ENCODE measurements at places on chromosomes 13 and 19.

DNA sequence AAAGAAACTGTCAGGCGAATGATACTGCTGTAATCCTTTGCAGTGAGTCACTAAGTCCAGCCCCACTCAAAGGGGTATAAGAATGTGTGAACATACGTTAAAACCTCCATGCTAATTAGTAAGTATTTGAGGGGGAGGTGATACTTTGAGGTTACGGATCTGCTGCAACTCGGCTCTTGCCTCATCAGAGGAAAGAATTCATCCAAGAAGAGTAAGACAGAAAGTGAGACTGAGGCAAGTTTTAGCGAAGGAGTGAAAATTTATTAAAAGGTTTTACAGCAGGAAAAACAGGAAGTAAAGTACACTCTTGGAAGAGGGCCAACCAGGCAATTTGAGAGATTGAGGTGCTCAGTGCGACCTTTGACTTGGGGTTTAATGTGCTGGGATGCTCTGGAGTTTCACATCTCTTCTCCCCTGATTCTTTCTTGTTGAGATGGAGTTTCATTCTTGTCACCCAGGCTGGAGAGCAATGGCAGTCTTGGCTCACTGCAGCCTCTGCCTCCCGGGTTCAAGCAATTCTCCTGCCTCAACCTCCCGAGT lies 9.8 kb downstream of the CLEC4M start:
- DNase-seq: peak; percentile 73

DNA sequence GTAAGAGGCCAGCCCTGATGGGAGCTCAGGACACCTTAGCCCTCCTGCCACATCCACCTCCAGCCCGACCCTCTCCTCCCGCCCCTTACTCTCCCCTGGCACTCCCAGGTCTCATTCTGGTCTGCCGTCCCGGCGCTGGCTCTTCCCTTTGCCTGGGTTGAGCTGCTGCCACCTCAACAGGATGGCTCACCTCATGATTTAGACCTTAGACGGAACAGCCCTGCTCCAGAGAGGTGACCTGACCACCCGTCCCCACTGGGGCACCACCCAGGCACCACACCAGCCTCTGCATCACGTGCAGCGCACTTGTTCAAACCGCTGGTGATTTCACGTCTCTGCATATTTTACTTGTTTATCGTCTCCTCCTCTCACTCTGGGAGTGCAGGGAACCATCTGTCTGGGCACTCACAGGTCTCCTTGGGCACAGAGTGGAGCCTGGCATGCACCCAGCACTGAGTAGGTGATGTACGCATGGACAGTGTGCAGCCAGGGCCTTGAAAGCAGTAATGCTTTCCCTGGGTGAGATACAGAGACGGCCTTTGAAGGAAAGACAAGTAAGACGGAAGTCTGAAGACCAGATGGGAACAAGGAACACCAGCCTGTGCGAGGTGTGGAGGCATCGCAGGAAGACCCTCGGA lies 183.1 kb downstream of the KATNAL1 start:
- DNase-seq: no peak

DNA sequence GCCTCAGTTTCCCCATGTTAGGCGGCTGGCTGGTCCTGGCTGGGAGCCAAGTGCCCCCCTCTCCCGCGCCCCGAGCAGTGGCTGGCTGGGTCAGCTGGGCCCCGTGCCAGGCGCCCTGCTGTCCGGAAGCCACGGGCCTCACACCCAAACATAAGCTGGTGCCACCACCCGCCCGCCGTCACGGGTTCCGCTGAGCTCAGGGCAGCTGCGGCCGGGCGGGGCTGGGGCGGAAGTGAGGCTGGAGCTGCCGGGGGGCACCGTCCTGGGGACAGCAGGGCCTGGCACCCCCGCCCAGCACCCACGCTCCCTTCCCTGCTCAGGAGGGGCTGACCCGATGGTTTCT lies 19.3 kb downstream of the HCN2 start:
- no peak for DNase-seq

GRCh38 chr19:56118666-56119581 lies 2.2 kb downstream of the ZNF787 start:
- no peak for DNase-seq

- DNase-seq: no peak
Observed at GRCh38 chr13:98187155-98187964, 10.3 kb upstream of the RNF113B start.

DNA sequence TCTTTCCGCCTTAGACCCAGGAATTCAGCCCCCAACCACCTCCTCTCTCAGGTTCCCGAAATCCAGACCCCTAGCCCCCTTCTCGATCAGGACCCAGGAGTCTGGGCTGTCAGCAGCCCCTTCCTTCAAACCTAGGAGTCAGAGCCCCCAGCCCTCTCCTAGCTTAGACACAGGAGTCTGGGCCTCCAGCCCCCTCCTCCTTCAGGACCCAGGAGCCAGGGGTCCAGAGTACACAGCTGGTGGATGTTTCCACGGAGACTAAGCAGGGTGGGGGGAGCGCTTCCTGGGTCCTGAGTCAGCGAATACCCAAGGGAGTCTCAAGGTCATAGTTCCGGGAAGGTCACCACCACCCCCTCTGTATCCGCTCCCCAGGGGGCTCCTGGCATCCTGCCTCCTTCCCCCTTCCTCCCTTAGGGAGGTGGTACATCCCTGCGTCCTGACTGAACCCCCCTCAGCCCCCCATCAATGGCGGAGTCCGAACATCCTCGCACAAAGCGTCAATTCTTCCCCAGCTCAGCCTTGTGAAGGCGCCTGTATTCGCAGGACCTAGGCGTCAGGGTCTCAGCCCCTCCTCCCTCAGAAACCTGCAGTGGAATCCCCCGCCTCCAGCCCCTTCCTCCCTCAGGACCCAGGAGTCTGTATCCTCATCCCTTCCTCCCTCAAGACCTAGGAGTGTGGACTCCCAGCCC lies 4.6 kb downstream of the CADM4 start:
- peak; percentile 44 for DNase-seq

DNA sequence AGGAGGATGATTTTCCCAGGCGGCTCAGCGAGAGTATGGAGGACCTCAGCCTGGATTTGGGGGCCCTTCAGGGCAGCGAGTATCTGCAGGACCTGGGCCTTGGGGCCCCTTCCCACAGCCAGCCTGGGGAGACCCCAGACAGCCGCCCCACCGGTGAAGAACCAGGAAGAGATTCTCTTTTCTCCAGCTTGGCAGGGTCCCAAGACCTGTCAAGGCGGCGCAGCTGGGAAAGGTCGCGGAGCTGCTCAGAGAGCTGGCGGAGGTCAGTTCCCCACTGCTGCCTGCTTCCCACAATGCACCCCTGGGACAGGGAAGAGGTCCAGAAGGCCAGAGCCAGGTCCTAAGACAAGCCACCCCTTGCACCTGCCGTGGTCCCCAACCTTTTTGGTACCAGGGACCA lies 24.1 kb downstream of the ARHGEF18 start:
- no peak for DNase-seq

DNA sequence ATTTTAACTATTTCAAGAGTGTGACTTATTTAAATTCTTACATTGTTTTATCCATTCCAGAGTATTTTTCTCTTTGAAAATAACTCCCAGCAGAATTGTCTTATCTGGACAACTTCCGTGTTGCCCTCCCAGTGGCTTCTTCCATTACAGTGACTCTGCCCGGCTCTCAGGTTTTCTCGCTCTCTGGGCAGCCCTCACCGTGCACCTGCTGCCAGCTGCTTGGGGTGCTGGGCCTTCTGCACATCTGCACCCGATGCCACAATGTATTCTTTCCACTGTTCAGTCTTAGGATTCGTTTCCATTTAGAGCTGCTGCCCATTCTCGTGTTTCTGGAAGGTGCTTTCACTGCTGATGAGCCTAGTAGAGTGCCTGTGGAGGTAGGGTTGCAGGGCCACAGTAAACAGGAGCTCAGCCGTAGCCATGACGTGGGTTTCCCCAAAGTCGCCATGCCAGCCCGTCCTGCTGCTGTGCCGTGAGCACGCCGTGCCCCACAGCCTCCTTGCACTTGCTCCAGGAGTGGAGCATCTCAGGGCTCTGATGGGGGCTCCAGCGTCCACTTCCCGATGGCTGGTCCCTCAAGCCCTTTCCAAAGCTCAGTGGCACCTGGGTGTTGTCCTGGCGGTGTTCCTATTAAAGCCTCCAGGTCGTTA lies 46.1 kb upstream of the DCUN1D2 start:
- no peak for DNase-seq

DNA sequence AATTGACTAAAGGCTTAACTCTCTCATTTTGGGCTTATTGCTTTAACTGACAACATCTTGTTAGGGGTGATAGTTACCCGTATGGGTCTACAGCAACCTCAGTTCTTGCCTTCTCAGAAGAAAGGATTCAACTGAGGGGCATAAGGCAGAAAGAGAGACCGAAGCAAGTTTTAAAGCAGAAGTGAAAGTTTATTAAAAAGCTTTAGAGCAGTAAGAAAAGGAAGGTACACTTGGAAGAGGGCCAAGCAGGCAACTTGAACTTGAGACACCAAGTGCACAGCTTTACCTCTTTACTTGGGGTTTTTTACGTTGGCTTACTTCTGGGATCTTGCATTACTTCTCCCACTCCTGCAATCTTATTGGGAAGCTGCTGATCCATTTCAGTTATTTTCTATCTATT lies 246.9 kb upstream of the PRR20A start:
- no peak for DNase-seq

GRCh38 chr19:1389033-1389940 lies 5.6 kb downstream of the NDUFS7 start:
- no peak for DNase-seq

DNA sequence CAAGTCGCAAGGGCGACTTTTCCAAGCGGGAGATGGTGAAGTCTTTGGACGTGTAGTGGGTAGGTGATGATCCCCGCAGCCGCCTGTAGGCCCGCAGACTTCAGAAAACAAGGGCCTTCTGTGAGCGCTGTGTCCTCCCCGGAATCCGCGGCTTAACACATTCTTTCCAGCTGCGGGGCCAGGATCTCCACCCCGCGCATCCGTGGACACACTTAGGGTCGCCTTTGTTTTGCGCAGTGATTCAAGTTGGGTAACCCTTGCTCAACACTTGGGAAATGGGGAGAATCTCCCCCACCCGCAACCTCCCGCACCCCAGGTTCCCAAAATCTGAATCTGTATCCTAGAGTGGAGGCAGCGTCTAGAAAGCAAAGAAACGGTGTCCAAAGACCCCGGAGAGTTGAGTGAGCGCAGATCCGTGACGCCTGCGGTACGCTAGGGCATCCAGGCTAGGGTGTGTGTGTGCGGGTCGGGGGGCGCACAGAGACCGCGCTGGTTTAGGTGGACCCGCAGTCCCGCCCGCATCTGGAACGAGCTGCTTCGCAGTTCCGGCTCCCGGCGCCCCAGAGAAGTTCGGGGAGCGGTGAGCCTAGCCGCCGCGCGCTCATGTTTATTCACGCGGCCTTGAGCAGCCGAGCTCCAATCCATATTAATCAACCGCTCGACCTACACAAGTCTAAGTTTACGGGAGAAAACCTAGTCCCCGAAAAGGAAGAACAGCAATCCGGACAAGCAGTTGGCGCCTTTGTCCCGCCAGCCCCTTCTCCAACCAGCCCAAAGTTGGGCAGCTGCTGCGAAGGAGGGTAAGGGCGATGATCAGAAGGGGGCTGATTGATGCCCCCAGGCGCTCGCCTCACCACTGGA lies 9.9 kb downstream of the SOX21 start:
- no peak for DNase-seq

DNA sequence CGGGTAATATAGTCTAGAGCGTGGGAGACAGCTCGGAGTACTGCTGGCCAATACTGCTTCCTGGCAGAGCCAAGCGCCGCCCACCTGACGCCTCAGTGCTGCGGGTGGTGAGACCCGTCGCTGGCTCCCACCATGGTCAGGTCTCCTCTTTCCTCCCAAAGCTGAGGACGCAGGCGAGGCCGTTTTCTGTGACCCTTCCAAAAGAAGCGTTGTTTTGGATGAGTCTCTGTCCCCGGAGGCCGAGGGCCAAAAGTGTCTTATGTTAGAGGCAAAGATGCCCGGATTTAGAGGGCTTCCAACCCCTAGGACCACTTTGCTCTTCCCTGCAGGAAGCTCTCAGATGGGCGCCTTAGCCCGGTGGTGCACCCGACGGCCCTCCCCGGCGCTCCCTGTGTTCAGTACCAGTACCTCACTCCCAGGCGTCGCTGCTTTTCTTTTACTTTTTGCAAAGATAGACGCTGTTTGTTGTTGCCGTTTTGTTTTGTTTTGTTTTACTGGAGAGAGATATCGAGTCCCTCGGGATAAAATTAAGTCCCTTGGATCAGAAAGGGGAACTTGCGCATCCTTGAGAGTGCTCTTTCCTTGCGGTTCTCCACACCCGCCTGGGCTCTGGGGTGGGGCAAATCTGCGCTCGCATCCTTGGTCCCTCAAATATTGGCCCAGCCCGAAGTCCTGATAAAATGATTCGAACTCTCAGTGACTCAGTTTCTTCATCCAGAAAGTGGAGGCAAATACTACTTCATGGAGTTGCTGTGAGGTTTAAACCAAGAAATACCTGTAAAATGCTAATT lies 7.0 kb downstream of the PDX1 start:
- DNase-seq: no peak

- DNase-seq: no peak
Observed at GRCh38 chr13:78593129-78593528, 10.2 kb downstream of the POU4F1 start.

- DNase-seq: peak; percentile 64
Observed at GRCh38 chr19:16076958-16077611, 790 bp downstream of the TPM4 start.
